Renal cortical epithelial cell (primary cell): ENCODE measurements at places on chromosomes 7 and 10.
A peak's percentile ranks its signal among the peaks of the same experiment; 100 is the strongest.

- DNase-seq, result no peak
Observed at GRCh38 chr7:83305027-83305426, 142.3 kb upstream of the PCLO start.

- peak; percentile 65 for DNase-seq
Observed at GRCh38 chr10:78312197-78313047, 278.8 kb downstream of the RPS24 start.

DNA sequence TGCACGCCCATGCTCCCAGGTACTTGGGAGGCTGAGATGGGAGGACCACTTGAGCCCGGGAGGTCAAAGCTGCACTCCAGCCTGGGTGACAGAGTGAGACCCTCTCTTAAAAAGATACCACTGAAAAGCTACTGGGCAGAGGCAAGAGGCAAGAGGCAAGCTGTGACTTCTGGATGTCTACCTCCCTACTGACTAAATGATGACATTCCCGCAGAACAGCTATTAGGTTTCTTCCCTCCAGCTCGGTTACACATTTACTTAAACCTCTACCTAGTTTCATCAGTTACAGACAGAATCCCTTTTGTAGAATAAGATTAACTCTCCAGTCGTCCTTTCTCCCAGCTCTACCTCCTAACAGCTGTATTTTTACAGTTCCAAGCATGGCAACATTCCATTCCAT is 21.2 kb downstream of the RHEB start:
- peak; percentile 81 for DNase-seq

- DNase-seq, result no peak
Observed at GRCh38 chr7:130145424-130146100, 59.6 kb downstream of the TMEM209 start.

DNA sequence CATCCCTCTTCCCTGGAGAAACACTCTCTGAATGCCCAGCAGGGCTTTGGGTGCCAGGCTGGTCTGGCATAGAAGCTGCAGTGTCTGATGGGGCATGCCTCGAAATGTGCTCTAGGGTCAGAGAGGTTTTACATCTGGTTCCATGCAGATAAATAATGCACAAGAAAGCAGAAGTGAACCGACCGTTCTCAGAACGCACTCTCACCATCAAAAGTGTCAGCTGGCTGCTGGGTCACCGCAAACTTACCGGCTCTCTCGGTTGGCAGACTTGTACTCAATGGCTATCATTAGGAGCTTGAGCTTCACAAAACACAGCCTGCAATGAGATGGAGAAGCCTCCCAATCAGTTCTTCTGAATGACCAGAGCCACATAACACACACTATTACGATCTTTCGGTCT is 610.0 kb downstream of the KCNMA1 start:
- DNase-seq, result no peak

GRCh38 chr10:101710059-101710695 is 15.2 kb upstream of the FBXW4 start:
- no peak for DNase-seq

- peak; percentile 20 for DNase-seq
Observed at GRCh38 chr10:82558014-82558607, 683.1 kb downstream of the NRG3 start.

GRCh38 chr7:47460251-47460989 is 121.5 kb downstream of the TNS3 start:
- no peak for DNase-seq

DNA sequence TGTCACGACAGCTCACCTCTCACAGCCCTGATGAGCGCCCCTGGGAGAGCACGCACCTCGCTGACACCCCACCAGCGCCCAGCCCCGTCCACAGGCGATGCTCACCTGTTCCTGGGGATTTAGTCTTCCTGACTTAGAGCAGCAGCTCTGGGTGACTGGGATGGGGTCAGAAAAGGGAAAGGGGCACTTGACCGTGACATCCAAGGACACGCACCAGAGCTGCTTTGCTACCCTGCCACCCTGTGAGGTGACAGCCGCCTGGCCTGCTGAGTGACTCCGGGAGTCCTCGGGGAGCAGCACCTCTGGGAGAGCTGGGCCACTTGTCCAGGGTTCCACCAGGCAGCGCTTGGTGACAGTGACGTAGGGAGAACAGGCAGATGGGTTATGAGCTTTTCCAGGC is 148.2 kb downstream of the PRKAG2 start:
- DNase-seq, result no peak

- no peak for DNase-seq
Observed at GRCh38 chr7:42945821-42946626, 13.8 kb downstream of the MRPL32 start.
